ENCODE measurements at places on chromosomes 11 and 22. TPM values are rescaled to one million over a fixed set of nuclear protein-coding genes. Genes with fewer than 3 reads are reported as not detected.

- no peaks in the 10 kb centered on the region for H3K36me3 ChIP-seq
- H3K4me1 ChIP-seq: no peaks in the 10 kb centered on the region
- peaks cover 48% of the 10 kb centered on the region for H3K27me3 ChIP-seq
- no peak overlapping the region for H3K27ac ChIP-seq
Observed at GRCh38 chr22:36619797-36620399, 83.7 kb downstream of the CACNG2 start.

DNA sequence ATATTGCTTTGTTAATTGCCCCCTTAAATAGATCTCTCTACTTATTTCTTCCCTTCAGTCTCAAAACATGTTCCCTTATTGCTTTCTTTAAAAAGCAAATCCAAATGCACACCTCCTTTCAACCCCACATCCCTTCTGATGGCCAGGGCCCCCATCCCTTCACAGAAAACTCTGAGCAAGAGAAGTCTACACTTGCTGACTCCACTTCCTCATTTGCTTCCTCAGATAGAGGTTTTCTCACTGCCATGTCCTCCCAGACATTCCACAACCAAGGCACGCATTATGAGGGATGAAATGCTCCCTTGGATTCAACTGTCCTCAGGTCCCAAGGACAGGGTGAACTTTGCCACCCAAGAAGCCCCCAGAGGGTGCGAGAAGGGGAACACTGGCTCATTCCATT is 43.1 kb downstream of the CSNK2A3 start:
- no peak overlapping the region for H3K27ac ChIP-seq
- no peak for DNase-seq

DNA sequence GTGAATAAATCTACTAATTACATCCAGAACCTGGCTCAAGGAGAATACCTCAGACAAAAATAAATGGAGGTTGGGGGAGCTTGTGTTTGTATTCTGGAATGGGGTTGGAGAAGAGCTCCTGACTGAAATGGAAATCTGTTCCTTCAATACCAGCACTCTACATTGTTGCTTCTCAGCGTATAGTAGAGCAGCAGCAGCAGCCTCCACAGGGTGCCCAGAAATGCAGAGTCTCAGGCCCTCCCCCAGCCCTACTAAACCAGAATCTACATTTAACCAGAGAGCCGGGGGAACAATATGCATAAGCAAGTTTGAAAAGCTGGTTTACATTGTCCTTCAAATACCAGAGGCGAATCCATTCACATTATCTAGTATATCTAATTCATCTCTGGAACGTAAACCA is 474.8 kb downstream of the NTM start:
- H3K36me3 ChIP-seq: no peaks in the 10 kb centered on the region
- H3K4me3 ChIP-seq: no peak overlapping the region
- no peak overlapping the region for H3K27ac ChIP-seq
- no peaks in the 10 kb centered on the region for H3K27me3 ChIP-seq
- DNase-seq: no peak

Gene C22orf15
- total RNA-seq: not detected

- H3K4me3 ChIP-seq: no peak overlapping the region
- H3K27me3 ChIP-seq: no peaks in the 10 kb centered on the region
- no peak overlapping the region for H3K27ac ChIP-seq
Observed at GRCh38 chr11:64060861-64061444, 25.2 kb downstream of the FLRT1 start.

DNA sequence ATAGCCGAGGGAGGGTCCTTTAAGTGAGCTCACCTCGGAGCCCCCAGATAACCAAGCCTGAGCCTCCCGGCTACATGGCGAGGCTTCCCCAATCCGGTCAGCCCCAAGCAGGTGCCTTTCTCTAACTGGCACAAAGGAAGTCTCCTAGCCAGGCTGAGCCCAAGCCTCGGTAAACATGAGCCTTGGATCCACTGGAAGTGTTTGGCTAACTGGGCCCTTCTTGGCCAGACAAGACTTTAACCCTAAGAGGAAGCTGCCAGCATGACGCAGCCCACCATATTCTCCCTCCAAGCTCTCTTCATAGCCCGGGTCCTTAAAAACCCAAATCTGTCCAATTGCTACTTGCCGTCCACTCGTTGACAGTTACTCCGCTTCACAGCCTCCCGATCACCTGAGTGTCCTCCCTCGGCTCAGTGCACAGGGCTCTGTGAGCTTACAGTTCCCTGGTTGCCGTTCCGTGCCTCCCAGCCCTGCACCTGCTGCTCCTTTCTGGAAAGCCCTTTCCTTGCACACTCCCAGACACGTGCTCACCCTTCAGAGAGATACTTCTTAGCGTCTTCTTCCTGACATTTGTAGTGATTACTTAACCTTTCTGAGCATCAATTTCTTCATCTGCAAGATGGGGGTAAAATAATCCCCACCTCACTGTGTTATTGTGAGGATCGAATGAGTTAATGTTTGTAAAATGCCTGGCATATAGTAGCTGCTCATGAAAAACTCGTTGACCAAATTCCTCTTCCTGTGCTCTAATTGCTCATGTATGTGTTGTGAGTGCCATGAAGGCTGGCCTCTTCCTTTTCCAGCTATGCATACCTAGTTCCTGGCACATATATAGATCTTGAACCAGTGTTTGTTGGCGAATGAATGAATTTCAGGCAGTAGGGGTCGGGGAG is 25.6 kb downstream of the TXN2 start:
- H3K4me3 ChIP-seq: no peak overlapping the region
- H3K27ac ChIP-seq: peak overlapping the region; percentile 15
- H3K4me1 ChIP-seq: peaks cover 52% of the 10 kb centered on the region
- no peaks in the 10 kb centered on the region for H3K27me3 ChIP-seq

DNA sequence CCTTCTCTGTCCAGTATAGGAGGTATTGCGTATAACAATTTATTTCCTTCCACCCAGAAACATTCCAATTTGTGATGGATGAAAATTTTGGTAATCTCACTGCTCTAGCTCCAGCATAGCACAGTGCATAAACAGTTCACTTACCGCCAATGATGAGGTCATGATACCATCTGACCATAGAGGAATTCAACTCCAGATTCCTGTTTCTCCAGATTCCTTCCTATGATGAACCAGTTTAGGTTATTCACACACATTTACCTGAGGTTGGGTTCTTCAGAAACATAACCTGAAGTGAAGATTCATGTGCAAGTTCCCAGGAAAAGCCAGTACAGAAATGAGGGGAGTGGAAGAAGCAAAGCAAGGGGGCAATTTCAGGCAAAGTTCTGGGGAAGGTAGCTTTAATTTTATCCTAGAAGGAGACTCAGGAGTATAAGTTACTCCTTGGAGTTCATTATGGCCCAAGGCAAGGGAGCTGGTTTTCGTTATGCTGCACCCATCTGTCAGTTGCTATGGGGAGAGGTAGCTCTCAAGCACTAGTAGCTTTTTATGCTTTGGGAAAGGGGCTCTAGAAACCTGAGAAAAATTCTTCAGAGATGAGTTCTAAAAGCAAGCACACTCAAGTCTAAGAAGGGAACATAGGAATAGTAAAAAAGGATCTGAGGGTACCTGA is 121.6 kb downstream of the CASP12 start:
- no peak overlapping the region for H3K4me3 ChIP-seq
- no peaks in the 10 kb centered on the region for H3K4me1 ChIP-seq
- H3K36me3 ChIP-seq: no peaks in the 10 kb centered on the region
- no peak overlapping the region for H3K27ac ChIP-seq
- H3K27me3 ChIP-seq: no peaks in the 10 kb centered on the region
- no peak for DNase-seq

DNA sequence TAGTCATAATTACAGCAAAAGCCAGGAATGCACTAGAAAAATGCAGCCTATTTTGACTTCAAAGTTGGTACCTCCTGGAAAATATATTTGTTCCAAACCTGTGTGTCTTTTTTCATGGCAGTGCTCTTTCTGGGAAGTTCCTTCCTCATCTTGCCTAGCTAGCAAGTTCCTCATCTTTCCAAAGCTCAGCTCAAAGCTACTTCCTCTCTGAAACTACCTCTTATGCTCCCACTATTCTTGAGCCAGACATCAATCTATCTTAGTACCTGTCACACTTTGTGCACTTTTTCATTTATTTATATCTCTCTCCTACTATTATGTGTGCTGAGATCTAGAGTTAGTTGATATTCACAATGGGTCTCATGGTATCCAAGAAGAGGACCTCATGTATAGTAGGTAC is 191.6 kb upstream of the CCDC90B start:
- no peaks in the 10 kb centered on the region for H3K4me1 ChIP-seq
- H3K4me3 ChIP-seq: no peak overlapping the region
- H3K36me3 ChIP-seq: no peaks in the 10 kb centered on the region
- no peak for DNase-seq
- peaks cover 32% of the 10 kb centered on the region for H3K27me3 ChIP-seq

DNA sequence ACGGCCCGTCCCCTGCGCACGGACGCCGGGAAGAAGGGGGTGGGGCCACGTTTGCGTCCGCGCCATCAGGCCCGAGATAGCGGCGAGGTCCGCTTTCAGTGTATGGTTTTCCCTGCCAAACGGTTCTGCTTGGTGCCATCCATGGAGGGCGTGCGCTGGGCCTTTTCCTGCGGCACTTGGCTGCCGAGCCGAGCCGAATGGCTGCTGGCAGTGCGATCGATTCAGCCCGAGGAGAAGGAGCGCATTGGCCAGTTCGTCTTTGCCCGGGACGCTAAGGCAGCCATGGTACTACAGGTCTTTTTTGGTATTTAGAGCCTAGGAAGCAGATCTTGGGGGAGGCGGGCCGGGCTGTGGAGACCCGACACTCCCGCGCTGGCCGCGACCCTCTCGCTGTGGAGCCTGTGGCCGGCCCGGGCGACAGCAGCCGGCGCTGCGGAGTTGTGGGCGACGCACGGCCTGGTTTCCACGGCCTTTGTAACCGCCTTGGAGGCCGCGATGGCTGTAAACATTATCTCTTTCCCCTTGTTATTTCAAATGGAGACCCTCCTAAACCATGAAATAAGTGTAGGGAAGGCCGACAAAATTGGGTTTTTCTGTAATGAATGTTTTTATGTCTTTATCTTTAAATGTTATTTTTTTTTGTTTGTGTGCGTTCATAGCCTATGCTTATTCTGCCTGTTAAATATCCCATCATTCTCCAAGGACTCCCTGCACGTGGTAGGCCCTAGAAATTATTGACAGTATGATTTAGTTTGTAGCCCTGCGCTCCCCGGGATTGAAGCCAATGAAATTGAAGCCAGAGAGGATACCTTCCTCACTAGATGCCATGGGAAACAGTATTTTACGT is at the start of gene AASDHPPT:
Gene AASDHPPT (plus strand): TSS at position 54 of the 847 bp plus-strand sequence. CDS start 49 bp downstream, at position 103.
- no peaks in the 10 kb centered on the region for H3K27me3 ChIP-seq
- H3K36me3 ChIP-seq: peaks cover 16% of the 10 kb centered on the region
- peak; percentile 12 for DNase-seq
- H3K4me1 ChIP-seq: peaks cover 11% of the 10 kb centered on the region
- H3K4me3 ChIP-seq: peak within 1 kb of the TSS; percentile 95

- H3K4me3 ChIP-seq: no peak overlapping the region
- no peaks in the 10 kb centered on the region for H3K36me3 ChIP-seq
- DNase-seq: no peak
- H3K4me1 ChIP-seq: no peaks in the 10 kb centered on the region
Observed at GRCh38 chr22:36814801-36815200, 2.0 kb downstream of the PVALB start.

GRCh38 chr11:33068611-33069340 is 29.4 kb downstream of the TCP11L1 start:
- H3K27ac ChIP-seq: no peak overlapping the region
- DNase-seq: no peak
- no peak overlapping the region for H3K4me3 ChIP-seq
- no peaks in the 10 kb centered on the region for H3K4me1 ChIP-seq
- H3K36me3 ChIP-seq: no peaks in the 10 kb centered on the region
- no peaks in the 10 kb centered on the region for H3K27me3 ChIP-seq

GRCh38 chr22:49305214-49305965 is 522.3 kb downstream of the BRD1 start:
- peak overlapping the region; percentile 44 for H3K4me3 ChIP-seq
- peak; percentile 18 for DNase-seq
- H3K36me3 ChIP-seq: no peaks in the 10 kb centered on the region
- no peak overlapping the region for H3K27ac ChIP-seq
- peaks cover 17% of the 10 kb centered on the region for H3K27me3 ChIP-seq
- peaks cover 7% of the 10 kb centered on the region for H3K4me1 ChIP-seq

DNA sequence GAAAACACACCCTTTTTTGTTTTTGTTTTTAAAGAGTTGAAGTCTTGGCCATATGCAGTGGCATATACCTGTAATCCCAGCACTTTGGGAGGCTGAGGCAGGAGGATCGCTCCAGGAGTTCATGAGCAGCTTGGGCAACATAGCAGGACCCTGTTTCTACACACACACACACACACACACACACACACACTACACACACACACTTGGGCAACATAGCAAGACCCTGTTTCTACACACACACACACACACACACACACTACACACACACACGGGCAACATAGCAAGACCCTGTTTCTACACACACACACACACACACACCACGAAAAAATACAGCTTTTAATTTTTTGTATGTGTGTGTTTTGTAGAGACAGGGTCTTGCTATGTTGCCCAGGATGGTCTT is 54.5 kb downstream of the HIPK3 start:
- H3K4me3 ChIP-seq: no peak overlapping the region
- no peak overlapping the region for H3K27ac ChIP-seq
- no peak for DNase-seq

GRCh38 chr11:3056296-3057068 is 741 bp downstream of the CARS1 start:
- no peak for DNase-seq
- peak overlapping the region; percentile 82 for H3K27ac ChIP-seq
- H3K4me1 ChIP-seq: peaks cover 33% of the 10 kb centered on the region
- H3K4me3 ChIP-seq: peak overlapping the region; percentile 97

Gene GPR83
- 0.39 TPM for total RNA-seq

DNA sequence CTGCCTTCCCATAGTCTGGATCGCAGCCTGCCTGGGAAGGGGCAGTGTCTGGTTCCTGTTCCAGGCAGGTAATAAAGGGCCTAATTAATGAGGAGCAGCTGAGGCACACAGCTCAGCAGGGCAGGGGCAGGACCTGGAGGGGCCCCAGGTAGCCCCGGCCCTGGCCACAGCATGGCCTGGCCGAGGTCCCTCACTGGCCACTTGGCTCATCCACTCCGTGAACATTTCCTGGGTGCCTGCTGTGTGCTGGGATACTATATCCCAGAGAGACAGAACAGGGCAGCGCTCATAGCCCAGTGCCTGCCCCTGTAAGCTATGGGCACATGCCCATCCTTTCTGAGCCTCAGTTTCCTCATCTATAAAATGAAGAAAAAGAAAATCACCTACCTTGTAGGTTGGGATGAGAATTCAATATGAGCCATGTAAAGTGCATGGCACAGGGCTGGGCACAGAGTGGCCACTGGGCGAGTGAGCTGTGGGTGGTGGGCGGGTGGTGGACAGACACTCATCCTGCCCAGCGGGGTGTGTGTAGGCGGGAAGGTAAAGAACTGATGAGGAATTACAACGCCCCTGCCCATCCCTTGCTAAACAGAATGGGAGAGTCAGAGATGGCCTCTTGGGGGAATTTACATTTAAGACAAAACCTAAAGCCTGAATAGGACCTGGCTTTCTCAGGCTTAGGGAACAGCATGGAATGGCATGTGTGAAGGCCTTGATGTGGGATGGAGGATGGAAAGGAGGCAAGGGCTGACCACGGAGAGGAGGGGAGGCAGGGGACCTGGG is 9.2 kb downstream of the MYRF start:
- no peaks in the 10 kb centered on the region for H3K27me3 ChIP-seq
- peaks cover 23% of the 10 kb centered on the region for H3K4me1 ChIP-seq
- DNase-seq: no peak
- no peak overlapping the region for H3K27ac ChIP-seq

GRCh38 chr11:65104628-65105027 is 7.0 kb upstream of the TM7SF2 start:
- H3K36me3 ChIP-seq: no peaks in the 10 kb centered on the region
- H3K27ac ChIP-seq: no peak overlapping the region
- DNase-seq: no peak
- no peak overlapping the region for H3K4me3 ChIP-seq
- H3K27me3 ChIP-seq: no peaks in the 10 kb centered on the region
- H3K4me1 ChIP-seq: no peaks in the 10 kb centered on the region

Gene ROBO4
- total RNA-seq: not detected

Gene SAAL1
- 41.2 TPM for total RNA-seq
